ENCODE measurements at places on chromosomes 6 and 20.

- DNase-seq, result no peak
These were observed 8.4 kb downstream of the SDC4 start for GRCh38 chr20:45339799-45340198.

DNA sequence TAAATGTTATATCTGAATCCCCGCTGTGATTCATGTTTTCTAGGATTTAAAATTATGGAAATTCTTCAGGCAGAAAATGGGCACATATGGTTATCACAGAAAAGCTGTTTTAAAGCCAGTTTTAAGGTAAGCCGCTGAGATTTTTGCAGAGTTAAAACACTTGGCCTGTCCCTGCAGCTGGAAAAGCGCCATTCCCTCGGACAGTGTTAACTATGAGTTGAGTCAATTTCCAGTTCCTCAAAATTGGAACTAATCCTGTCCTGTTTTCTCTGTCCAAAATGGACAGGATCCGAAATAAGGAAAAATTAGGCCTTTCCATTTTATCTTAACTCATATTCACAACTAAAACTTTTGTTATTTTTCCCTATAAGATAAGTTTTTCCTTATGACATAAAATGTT lies 225.2 kb downstream of the SAMD5 start:
- no peak for DNase-seq

- DNase-seq, result no peak
These were observed 96.2 kb upstream of the FOXO3 start for GRCh38 chr6:108464418-108465097.

DNA sequence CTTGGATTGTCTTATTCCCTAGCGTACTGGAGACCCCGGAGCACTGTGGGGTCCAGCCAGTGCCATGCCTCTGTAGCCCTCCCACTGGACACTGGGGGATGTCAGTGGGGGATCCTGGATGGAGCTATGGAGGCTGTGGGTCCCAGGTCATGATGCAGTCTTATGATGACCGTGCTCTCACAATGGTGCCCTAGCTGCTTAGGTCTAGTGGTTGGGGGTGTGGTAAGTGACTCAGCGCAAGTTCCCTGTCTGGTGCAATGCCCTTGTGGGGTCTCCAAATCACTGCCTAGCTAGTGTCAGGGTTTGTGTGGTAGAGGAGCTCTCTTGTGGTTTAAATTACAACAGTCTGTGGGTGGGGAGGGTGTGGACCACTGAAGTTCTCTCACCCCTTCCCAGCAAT lies 135.4 kb downstream of the CDC5L start:
- no peak for DNase-seq

- DNase-seq, result no peak
These were observed 101.7 kb upstream of the BMP2 start for GRCh38 chr20:6665621-6666355.

GRCh38 chr20:43151901-43152300 lies 37.8 kb downstream of the PTPRT start:
- no peak for DNase-seq

DNA sequence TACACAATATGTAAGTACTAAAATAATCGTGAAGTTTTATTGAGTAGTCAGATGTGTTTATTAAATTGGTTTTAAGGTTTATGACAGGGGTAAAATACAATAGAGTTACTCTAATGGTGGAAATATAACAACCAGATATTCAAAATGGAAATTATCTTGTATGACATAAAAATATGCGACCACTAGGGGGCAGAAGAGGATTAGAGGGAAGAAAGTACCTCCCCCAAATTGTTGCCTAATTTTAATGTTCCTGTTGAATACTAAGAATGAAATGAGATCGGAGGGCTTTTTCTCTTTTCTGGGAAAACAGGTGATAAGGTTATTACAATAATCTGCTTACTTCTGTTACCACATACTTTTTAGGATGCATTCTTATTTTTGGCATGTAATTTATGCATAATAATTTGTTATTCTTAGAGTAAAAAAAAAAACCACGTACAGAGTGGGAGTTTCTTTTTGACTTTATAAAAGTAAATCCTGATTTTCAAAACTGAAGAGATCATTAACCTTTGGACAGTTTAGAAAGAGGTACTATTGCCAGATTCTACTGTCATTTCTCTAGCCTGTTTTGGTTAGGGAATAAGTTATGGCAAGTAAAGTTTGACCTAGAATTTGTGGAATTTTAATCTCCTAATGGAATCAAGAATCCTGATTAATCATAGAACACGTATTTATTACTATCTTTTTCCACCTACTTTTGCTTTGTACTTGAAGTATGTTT lies 159.2 kb downstream of the CD109 start:
- DNase-seq, result no peak

GRCh38 chr6:42385339-42385738 lies 66.4 kb downstream of the TRERF1 start:
- DNase-seq, result no peak

GRCh38 chr6:135196739-135197510 lies 15.8 kb downstream of the MYB start:
- DNase-seq, result no peak

DNA sequence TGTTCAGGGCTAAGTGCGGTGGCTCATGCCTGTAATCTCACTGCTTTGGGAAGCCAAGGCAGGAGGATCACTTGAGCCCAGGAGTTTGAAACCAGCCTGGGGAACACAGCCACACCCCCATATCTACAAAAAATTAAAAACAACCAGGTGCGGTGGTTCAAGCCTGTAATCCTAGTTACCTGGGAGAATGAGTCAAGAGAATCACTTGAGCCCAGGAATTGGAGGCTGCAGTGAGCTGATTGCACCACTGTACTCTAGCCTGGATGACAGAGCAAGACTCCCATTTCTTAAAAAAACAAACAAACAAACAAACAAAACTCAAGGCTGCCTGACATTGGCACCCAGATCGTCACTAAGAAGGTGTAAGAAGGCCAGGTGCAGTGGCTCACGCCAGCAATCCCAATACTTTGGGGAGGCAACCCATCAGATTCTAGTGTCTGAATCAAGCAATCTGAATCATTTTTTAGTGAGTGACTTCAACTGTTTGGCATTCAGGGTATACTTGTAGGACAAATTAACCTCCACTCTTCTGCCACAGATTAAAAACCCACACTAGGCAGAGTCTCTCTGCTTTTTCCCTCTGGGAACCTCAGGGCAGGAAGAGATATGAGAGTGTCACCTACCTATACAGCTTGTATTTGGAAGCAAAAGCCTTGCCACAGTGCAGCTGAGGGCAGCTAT lies 6.1 kb downstream of the PLAGL2 start:
- no peak for DNase-seq

DNA sequence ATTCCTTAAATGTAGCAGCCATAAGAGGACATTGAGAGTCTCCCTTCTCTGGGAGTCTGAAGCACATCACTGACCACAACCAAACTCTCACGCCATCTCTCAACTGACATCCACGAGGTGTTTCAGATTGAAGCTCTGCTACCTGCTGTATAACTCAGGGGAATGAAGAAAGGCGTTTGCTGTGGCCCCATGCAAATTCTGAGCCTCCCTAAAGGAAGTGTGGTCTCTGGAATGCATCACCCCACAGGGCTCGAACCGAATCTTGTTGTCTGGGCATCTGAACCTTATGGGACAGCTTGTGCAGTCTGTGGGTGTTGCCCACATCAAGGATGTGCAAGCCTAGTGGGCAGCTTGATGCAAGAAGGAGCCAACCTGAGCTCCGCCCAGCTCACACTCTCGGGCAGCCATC lies 10.9 kb downstream of the PMEPA1 start:
- DNase-seq, result no peak

DNA sequence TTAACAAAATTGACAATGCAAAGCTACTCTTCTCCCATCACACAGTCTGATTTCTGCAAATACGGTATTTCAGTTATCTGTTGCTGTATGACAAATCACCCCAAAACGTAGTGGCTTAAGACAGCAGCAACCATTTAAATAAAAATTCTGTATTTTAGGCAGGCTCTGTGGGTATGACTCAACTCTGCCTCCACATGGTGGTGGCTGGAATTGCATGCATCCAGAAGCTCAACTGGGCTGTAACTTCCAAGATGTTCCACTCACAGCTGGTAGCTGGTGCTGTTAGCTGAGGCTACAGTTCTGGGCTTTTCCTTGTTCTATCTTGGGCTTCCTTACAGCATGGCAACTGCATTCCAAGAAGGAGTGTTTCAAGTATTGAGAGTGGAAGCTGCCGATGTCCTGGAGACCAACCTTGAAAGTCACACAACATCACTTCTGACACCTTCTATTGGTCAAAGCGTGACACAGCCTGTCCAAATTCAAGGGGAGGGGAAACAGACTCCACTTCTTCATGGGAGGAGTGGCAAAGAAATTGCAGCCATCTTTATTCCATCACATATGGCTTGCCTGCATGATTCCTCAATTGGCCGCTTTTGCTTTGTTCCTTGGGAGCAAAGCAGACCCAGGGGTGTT lies 39.7 kb upstream of the TULP1 start:
- DNase-seq, result peak; percentile 58

GRCh38 chr6:24431045-24431451 lies 28.3 kb downstream of the MRS2 start:
- peak; percentile 14 for DNase-seq

DNA sequence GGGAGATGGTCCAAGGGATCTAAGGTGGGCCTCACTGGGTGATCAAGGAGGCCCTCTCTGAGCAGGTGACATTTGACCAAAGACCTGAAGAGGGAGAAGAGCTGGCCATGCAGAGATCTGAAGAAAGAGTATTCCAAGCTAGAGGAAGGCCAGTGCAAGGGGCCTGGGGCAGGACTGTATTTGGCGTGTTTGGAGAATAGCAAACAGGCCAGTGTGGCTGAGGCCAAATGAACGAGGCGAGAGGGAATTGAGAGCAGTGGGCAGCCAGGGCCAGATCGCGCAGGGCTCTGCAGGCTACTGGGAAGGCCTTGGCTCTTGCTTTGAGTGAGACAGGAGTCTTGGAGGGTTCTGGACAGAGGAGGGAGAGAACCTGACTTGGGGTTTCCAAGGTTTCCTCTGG lies 9.3 kb downstream of the NOL4L start:
- DNase-seq, result no peak

DNA sequence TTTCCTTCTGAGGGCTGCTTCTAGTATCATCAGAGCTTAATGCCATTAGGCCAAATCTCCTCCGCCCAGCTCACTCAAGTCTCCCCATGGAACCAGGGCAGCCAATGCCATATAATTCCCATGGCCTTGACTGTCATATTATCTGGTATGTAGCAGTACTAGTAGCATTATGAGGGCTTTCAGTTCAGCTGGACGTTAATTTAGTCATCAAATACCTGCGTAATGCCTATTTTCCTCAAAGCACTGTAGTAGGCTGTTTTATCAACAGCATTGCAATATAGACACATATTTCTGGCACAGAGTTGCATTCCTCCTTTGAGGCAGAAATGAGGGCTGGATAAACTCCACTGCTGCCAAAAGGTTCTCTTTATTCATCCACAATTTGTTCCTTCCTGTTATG lies 1.7 kb downstream of the KCTD20 start:
- DNase-seq, result no peak

- DNase-seq, result no peak
These were observed 22.7 kb downstream of the PCK1 start for GRCh38 chr20:57583289-57584257.

DNA sequence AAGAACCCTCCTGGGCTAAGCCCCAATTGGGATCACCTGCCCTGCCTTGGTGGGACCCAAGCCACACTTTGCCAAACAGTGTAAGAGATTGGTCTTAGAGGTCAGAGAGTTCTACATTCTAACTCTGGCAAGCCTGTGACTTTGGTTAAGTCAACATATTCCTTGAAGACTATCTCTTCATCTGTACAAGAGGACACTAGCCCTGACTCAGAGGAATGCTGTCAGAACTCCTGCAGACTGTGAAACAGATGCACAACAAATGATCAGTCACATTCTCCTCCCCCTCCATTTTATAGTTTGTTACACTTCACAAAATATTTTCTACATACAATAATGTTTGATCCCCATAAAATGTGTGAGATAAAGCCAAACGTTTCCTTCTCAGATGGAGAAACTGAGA lies 91.7 kb upstream of the EPB41L1 start:
- DNase-seq, result no peak

GRCh38 chr6:1701668-1702353 lies 92.1 kb downstream of the FOXC1 start:
- no peak for DNase-seq

GRCh38 chr6:115896538-115897129 lies 164.1 kb downstream of the FRK start:
- no peak for DNase-seq

GRCh38 chr6:42411406-42411805 lies 40.3 kb downstream of the TRERF1 start:
- no peak for DNase-seq

Data from activated T-cell treated with anti-CD3 and anti-CD28 coated beads for 4 hours (primary cell).